ENCODE measurements at places on chromosomes 12 and 14. TPM values are rescaled to one million over a fixed set of nuclear protein-coding genes. Genes with fewer than 3 reads are reported as not detected.
A peak's percentile ranks its signal among the peaks of the same experiment; 100 is the strongest.

DNA sequence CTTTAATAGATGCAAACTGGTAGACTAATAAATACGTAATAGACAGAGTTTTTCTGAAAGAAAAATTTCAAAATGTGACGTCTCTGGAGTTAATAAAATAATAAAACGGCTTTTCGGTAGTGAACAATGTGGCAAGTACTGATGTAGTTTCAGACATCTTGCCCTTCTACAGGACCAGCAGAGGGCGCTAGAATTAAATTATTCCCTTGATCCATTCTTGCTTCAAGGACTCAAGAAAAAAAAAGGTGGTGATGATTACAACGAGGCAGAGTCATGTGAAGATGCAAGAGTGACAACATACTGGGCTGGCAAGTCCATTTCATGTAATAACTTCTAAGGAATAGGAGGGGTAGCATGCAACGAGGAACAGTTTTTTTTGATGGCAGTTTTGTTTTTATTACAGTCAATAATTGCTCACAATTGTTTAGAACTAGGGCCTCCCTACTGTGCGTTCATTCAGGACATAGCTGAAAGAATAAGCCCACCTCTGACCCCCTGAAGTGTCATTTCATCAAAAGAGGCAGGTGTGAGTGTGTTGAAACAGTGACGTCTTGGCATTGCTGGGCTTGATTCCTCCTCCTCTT is 101.0 kb upstream of the GZMB start:
- DNase-seq: no peak

- no peak for DNase-seq
Measured at GRCh38 chr12:104827587-104827986, 130.5 kb downstream of the SLC41A2 start.

DNA sequence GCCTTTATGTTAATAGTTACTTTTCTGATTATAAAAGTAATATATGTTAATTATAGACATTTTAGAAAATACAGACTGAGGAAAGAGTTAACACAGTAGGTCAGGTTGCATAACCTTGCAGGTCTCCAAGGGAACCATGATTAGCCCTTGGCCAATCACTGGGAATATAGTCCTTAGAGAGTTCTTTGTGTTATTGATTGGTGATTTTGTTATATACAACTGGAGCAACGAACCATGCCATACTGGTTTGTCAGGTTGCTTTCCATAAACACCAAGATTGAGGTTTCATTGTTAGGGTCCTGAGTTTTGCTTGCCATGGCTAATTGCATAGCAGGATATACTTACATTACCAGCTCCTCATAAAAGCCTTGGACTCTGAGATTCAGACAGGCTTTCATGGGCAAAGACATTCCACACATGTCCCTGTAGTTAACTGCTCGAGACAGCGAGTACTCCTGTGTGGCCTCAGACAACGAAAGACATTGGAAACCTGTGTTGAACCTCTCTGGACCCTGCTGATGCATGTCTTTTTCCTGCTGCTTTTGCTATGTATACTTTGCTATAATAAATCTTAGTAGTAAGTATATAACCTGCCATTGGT is 33.7 kb downstream of the MAPK1IP1L start:
- no peak for DNase-seq

Gene NELL2
- total RNA-seq: 1.9 TPM

- no peak for DNase-seq
Measured at GRCh38 chr12:109196332-109196731, 79.9 kb downstream of the ACACB start.

DNA sequence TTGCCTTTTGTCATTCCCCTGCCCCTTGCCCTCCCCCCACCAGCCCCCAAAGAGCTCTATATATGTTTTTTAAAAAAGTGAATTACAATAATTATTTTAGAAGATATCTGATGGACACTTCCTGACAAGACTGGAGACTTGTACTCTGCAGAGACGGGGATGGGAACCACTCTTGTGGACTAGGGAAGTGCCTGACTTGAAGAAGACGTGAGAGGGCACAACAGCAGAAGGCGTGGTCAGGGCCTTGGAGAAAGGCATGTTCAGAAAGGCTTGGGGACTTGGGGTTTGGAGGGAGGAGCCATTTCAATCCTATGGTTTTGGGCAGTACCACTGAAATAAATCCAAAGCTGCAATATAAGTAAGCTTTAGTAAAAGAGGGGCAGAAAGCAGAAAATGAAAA is 154.7 kb downstream of the APAF1 start:
- DNase-seq: no peak

DNA sequence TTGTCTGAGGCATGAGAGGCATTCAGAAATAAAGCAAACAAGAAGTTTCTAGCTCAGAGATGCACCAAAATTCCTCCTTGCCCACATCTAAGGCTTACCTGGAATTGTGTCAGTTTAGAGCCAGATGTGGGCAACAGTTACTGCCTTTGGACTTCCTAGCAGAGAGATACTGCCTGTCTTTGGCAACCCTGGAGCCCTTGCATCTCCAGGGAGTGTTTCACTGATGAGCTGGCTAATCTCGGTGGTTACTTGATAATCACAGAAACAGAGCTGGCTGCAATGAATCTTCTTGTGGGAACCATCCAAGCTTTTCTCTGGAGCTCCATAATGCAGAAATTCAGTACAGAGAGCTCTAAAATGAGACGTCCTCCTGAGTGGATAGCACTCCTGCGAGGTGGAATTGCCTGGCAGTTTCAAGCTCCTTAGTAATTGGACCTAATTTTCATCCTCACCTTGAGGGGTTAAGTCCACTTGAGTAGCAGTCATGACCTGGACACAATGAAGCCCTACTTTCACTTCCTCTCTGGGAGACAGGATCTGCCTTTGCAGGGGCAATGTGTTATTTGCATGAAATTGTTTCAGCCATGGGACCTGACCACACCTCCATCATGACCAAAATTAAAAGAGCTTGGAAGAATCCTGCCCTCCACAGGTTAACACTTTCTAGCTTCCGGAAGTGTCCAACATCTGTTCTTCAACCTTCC is 108.8 kb upstream of the ARHGAP5 start:
- DNase-seq: no peak

- DNase-seq: no peak
Measured at GRCh38 chr12:83074358-83074894, 387.7 kb downstream of the TMTC2 start.

GRCh38 chr12:109677279-109677691 is 36.3 kb upstream of the FAM222A start:
- no peak for DNase-seq

- no peak for DNase-seq
Measured at GRCh38 chr12:120247183-120247582, 18.3 kb downstream of the PXN start.

DNA sequence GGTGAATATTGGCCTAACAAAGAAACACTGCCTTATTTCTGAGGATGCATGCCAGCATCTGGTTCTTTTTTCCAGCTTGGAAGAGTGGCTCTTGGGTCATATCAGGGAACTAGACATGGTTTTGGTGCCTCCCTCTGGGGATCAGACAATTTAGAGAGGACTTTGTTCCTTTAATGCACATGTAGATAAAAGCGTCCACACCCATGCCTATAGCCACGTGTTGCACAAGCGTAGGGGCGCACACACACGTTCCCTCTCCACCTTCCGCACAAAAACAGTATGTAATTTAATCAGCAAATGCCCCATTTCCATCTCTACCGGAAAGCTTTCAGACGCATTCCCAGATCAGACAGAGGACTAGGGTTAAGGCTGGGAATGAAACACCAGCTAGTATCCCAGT is 61.7 kb upstream of the RIC8B start:
- no peak for DNase-seq

- peak; percentile 23 for DNase-seq
Measured at GRCh38 chr12:58176296-58176869, 235.0 kb downstream of the ATP23 start.

Gene LBHD2
- not detected for total RNA-seq

- no peak for DNase-seq
Measured at GRCh38 chr12:7459973-7460372, 16.0 kb upstream of the CD163L1 start.

DNA sequence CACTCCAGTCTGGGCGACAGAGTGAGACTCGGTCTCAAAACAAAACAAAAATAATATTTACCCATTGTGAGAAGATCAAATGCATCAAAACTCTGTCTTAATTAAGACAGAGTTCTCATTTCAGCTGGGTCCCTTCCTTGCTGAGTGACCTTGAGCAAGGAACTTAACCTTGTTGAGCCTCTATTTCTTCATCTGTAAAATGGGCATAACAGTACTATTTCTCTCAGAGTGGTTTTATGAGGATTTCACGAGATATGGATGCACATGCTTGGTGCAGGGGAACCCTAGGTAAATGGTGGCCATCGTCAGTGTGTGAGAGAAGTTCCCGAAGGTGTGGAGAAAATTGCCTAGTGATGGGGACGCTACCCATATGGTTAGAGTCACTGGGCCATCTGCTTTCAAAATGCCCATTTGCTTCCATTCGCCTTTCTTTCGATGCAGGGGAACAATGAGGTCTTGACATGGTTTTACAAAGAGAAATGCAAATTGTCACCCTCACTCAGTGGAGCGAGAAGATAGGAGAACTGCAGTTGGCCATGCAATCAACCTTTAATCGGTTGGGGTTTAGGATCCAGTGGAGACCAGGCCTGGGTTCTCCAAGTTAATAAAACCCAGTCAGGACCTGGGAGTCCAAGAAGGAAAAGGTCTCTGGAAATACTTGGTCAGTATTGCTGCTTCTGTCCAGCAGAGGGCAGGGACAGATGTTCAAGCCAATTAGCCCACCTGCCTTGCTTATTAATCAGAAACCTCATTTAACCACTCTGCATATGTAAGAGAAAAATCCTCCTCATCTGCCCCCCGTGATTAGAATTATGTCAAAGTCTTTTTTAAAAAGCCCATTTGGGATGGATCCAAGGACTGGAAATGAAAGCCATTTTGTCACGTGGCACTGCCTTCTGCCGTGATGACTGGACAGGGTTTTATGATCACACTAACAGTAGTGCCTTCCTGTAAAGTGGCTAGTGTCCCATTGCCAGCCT is 37.2 kb downstream of the CFAP251 start:
- no peak for DNase-seq

Gene ANG
- total RNA-seq: 3.8 TPM

DNA sequence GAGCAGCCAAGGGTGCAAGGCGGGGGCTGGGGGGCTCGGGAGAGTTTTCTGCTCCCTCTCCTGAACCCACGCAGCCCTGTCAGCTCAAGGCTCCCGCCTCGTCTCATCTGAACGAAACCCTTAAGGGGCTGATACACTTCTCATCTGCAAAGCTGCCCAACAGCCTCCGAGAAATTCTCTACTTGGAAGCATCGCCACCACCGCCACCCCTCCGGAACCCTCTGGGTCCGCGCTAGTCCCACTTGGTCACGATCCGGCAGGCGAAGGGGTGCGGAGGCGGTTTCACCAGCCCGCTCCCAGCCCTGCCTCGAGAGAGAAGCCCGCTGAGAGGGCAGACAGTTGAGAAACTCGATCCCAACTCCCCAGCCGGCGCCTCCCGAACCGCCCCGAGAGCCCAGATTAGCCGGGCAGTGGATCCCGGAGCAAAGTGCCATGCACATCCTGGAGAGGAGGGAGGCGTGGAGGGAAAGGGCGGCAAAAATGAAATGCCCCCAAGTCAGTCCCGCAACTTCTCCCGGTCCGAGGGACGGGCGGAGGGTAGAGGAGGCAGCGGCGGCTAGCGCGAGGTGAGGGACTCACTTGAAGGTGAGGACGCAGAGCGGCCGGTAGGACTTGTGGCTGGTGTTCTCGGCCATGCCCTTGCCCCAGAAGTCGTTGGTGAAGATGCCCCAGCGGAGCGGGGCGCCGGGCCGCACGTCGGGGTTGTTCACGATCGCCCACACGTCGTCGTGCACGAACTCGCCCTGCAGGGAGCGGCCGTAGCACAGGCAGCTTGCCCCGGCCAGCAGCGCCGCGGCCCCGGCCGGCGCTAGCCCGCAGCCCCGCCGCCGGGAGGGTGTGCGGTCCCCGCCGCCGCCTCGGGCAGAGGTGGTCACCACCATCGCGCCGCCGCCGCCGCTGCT is 620 bp downstream of the TMTC1 start:
- DNase-seq: peak; percentile 29

- DNase-seq: no peak
Measured at GRCh38 chr12:10339053-10339840, 31.6 kb downstream of the KLRD1 start.

- no peak for DNase-seq
Measured at GRCh38 chr14:55693904-55694303, 113.9 kb downstream of the KTN1 start.

- DNase-seq: no peak
Measured at GRCh38 chr14:106507354-106507753, 981.0 kb downstream of the TMEM121 start.

Gene PPFIBP1
- 101 TPM for total RNA-seq

Gene TEP1
- 12.8 TPM for total RNA-seq

DNA sequence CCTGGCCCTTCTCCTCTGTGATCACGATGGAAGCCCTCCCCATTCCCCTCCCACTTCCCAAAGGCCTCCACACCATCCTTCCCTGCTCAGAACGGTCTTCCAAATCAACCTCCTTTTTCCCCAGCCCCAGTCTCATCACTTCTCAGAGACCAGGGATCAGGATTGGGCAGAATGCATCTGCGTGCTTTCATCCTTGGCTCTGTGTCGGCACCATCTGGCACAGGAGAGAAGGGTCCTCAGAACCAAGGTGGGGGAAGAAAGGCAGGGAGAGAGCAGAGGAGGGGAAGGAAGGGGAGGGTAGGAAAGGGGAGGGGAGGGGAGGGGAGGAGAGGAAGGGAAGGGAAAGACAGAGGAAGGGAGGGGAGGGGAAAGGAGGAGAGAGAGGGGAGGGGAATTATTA is 52.4 kb upstream of the FICD start:
- DNase-seq: no peak

- no peak for DNase-seq
Measured at GRCh38 chr12:12294215-12295005, 27.6 kb upstream of the LRP6 start.

Gene SLC38A4
- total RNA-seq: 0.11 TPM

- no peak for DNase-seq
Measured at GRCh38 chr12:8012651-8013309, 19.7 kb upstream of the FOXJ2 start.

- no peak for DNase-seq
Measured at GRCh38 chr14:80523518-80524117, 312.3 kb upstream of the DIO2 start.

Gene KRT6A
- total RNA-seq: 1.2 TPM

Gene RPL10L
- not detected for total RNA-seq

GRCh38 chr14:95495076-95495475 is 21.4 kb downstream of the SYNE3 start:
- DNase-seq: no peak

DNA sequence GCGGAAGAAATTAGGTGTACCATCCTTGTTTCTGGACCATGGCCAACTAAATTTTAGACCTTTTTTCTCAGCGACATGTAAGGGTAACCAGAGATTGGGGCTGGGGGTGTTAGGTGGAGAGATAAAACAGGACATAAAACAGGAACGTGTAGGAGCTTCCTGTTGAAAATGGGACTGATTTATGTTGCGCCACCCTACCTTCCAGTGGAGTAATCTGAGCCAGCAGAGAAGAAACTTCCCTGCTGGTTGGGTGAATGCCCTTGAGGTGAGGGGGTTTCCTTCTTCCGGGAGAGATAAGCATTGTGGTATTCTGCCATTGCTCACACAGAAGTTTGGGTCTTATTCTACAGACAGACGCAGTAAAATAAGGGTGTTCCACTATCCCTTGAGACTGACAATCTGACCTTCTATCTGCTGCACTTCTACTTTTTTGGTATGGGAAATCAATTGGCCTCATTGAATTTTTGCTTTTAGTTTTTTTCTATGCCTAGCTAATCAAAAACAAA is 417.6 kb downstream of the PCNX1 start:
- DNase-seq: no peak
